ENCODE measurements at places on chromosomes 2 and 18.

DNA sequence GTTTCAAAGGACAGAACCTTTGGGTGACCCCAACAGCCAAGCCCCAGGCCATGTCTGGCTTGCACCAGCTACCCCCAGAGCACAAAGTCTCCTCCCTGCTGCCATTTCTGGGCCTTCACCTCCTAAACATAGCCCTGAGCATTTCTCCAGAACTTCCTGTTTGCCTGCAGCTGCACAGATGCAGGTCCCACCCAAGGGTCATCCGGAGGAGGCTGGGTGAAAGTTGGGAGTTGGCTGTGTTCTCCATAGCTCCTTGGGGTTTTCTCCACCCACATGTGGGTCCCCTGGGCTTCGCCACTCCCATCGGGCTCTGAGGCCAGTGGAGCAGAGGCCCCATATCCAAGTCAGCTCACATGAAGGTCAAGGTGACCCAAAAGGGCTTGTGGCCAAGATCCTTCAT lies 4.3 kb downstream of the TNP1 start:
- DNase-seq: no peak

GRCh38 chr18:57655740-57656139 lies 34.1 kb upstream of the NARS1 start:
- no peak for DNase-seq

- DNase-seq: no peak
Observed at GRCh38 chr2:120503793-120504571, 158.0 kb downstream of the INHBB start.

DNA sequence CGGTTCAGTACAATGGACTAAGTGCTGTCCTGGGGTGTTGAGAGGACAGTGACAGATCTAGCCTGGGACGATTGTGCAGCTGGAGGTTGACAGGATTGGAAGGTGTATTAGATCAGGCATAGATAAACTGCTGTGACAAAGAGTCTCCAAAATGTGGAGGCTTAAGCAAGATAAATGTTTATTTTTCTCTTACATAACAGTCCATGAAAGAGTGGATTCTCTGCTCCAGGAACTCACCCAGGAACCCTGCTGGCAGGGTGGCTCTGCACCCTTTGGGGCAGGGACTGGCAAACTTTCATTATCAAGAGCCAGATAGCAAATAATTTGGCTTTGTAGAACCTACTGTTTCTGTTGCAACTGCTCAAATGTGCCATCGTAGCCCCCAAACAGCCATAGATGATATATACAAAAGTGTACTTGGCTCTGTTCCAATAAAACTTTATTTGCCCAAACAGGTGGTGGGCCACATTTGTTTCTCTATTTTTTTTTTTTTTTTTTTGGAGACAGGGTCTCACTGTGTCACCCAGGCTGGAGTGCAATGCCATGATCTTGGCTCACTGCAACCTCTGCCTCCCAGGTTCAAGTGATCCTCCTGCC lies 9.7 kb downstream of the HRH4 start:
- DNase-seq: no peak

DNA sequence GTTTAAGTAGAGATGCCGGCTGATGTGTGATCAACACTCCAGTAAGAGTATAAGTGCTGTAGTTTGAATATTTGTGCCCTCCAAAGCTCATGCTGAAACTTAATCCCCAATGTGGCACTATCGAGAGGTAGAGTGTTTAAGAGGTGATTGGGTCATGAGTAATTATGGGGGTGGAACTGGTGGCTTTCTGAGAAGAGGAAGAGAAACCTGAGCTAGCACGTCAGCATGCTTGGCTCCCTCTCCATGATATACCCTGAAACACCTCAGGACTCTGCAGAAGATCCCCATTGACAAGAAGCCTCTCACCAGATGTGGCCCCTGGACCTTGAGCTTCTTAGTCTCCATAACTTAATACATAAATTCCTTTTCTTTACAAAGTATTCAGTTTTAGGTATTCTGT lies 584.8 kb downstream of the TSN start:
- no peak for DNase-seq

GRCh38 chr2:190599073-190599472 lies 49.8 kb upstream of the NAB1 start:
- no peak for DNase-seq

DNA sequence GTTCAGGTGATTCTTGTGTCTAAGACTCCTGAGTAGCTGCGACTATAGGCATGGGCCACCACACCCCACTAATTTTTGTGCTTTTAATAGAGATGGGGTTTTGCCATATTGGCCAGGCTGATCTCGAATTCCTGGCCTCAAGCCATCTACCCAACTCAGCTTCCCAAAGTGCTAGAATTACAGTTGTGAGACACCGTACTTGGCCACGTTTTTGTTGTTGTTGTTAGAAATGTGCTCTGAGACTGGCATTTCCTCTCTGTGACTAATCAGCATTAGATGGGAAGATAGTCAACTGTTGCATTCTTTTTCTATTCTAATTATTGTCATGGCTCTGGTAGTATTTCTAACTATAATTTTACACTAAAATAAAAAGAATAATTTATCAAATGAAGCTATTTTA lies 191.7 kb downstream of the CAMKMT start:
- DNase-seq: peak; percentile 30

GRCh38 chr2:8615252-8615575 lies 66.6 kb upstream of the ID2 start:
- no peak for DNase-seq

Data from HTR-8/SVneo (cell line).